ENCODE measurements at places on chromosomes 1 and 21. TPM values are rescaled to one million over a fixed set of nuclear protein-coding genes. Genes with fewer than 3 reads are reported as not detected.

DNA sequence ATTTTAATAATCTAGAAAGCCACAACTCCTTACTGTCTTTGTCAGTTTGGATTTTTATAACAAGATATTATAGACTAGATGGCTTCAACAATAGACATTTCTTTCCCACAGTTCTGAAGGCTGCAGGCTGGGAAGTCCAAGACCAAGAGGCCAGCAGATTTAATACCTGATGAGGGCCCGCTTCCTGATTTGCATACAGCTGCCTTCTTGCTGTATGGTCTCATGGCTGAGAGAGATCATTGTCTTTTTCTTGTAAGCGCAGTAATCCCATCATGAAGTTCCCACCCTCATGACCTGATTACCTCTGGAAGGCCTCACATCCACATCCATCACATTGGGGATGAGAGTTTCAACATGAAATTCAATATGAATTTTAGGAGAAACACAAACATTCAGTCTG lies 9.8 kb downstream of the RPS6KC1 start:
- DNase-seq: no peak

DNA sequence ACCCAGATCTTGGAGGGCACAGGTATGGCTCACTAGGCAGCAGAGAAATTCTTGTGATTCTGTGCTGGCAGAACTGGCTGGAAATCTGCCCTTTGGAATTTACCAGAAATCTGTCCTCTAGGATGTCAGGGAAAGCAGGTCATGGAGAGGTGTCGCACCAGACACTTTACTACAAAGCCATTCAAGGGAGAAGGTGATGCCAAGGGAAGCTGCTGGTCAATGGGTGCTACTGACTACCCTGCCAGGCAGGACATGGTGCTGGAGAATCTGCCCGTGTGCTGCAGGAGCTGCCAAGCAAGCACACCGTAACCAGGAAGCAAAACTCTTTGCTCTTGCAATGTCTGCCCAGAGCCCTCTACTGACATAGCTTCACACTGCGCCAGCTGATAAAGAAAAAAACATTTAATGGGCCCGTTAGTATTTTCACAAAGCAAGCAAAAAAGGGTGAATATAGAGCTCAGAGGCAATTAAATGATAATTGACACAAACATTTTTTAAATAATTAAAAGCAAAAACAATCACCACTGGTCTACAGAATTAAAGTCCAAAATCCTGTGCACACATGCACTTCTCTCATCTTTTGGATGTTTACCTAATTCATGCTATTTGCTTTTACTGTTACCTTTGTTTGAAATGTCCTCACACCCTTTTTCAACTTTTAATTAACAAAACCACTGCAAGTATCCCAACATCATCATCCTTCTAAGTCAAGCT lies 7.2 kb upstream of the FBXO28 start:
- peak; percentile 31 for DNase-seq

DNA sequence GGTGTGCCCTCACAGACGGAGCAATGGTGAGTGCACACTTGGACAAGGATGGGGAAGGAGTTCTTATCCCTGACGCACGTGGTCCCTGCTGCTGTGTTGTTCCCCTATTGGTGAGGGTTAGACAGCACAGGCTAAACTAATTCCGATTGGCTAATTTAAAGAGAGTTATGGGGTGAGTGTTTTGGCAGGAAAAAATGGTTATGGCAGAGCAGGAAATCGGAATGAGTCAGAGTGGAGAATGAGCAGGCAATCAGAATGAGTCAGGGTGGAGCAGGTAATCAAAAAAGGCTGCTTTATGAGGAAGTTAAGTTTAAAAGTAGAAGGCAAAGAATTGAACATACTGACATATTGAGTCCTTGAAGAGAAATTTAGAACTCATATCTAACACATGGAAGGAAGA lies 100.5 kb downstream of the NGF start:
- no peak for DNase-seq

The YY1AP1 gene
- 33.4 TPM for polyA plus RNA-seq

GRCh38 chr21:21163904-21164303 lies 165.7 kb downstream of the NCAM2 start:
- DNase-seq: no peak

The FOXO6 gene
- polyA plus RNA-seq: 0.47 TPM

GRCh38 chr1:98929437-98929836 lies 75.2 kb downstream of the PLPPR5 start:
- DNase-seq: no peak

GRCh38 chr1:72662918-72663317 lies 380.6 kb upstream of the NEGR1 start:
- no peak for DNase-seq

DNA sequence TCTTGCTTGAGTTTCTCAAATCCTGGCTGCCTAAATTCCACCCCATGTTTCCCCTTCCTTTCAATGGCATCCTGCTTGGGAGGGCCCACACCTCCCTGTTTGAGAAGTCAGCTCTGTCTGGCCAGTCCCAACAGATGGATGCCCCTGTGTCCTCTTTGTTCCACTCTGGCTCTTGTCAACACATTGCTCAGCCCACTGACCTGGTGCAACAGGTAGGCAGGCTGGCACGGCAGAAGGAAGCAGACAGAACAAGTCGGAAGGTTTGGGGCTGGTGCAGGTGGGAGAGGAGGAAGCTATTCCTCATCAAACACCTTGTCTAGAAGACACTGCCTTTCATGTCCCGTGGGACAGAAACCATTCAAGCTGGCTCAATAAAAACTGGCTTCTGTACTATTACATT lies 22.7 kb downstream of the KCNQ4 start:
- no peak for DNase-seq

The CSDE1 gene
- 165 TPM for polyA plus RNA-seq

DNA sequence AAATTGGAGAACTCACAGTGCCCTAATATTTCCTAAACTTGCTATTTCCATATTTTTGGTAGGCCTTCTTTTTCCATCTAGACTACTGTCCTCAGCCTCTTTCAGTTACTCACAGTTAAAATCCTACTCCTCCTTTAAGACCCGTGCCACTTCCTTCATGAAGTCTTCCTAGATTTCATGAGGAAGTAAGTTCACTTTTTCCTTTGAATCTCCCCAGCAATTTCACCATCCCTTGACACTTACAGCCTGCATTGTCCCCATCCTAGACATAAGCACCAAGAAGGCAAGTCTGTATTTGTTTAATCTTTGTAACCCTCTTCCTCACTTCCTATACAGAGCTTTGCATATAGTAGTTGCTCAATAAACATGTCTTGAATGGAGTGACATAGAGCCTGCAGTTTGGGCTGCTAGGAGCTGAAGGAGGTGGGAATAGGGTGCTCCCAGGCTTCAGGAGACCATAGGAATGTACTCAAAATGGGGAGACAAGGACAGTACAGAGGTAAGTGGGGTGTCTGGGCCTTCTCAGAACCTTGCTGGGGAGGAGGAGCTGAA lies 5.3 kb upstream of the GPR61 start:
- no peak for DNase-seq

DNA sequence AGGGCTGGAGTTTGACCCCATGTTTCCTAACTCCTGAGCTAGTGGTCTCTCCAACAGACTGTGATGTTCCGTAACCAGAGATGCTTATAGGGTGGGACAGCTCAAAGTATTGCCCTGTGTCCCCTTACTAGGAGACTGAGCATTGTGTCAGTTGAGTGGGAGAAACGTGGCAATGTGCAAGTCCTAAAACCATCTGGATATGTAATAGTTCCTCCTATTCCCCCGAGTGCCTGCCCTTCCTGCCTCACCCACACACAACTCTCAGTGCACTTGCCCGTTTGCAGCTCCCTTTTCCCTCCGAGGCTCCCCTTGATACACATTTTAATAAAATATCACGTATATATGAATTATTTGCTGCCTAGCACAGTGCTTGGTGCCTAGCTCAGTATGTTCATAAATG lies 3.4 kb downstream of the PIGV start:
- no peak for DNase-seq

DNA sequence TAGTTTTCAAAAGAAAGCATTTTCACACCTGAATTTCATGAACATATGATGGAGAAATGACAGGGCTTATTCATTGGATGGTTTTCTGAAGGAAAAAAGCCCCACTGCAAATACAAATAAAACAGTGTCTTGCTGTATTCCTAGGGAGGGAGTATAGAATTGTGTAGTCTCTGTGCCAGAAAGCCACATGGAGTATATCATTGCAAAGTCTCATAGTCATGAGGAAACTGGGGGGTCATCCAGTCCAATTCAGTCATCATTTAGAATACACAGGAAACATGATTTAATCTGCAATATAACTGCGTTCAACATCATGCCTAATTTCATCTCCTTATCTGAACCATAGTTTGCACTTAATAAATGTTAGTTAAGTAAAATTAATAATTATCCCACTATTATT lies 222.3 kb downstream of the NTNG1 start:
- DNase-seq: no peak

The OR10Z1 gene
- not detected for polyA plus RNA-seq
